ENCODE measurements at places on chromosomes 3 and 15.
A peak's percentile ranks its signal among the peaks of the same experiment; 100 is the strongest.

GRCh38 chr3:143991713-143992112 lies 20.1 kb downstream of the DIPK2A start:
- DNase-seq: no peak

GRCh38 chr15:59688423-59688781 lies 718 bp downstream of the BNIP2 start:
- DNase-seq: peak; percentile 26

DNA sequence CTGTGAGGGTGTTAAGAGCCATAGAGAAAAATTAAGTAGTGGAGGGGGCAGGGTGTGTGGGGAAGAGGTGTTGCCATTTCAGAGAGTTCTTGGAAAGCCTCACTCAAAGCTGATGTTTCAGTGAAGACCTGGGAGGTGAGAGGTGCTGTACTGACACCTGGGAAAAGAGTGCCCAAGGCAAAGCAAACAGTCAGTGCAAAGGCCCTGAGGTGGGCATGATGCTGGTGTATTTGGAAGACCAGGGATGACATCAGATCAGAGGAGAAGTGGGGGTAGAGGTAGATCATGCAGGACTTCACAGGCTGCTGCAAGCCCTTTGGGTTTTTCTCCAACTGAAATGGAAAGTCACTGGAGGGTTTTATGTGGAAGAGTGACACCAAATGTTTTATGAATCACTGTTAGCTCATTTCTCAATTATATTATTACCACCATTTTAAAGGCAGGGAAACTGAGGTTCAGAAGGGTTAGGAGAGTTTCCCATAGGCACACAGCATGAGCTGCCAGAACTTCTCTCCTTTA lies 42.8 kb upstream of the SMAD3 start:
- DNase-seq: no peak

GRCh38 chr3:174331095-174331800 lies 527.9 kb upstream of the NAALADL2 start:
- DNase-seq: no peak

DNA sequence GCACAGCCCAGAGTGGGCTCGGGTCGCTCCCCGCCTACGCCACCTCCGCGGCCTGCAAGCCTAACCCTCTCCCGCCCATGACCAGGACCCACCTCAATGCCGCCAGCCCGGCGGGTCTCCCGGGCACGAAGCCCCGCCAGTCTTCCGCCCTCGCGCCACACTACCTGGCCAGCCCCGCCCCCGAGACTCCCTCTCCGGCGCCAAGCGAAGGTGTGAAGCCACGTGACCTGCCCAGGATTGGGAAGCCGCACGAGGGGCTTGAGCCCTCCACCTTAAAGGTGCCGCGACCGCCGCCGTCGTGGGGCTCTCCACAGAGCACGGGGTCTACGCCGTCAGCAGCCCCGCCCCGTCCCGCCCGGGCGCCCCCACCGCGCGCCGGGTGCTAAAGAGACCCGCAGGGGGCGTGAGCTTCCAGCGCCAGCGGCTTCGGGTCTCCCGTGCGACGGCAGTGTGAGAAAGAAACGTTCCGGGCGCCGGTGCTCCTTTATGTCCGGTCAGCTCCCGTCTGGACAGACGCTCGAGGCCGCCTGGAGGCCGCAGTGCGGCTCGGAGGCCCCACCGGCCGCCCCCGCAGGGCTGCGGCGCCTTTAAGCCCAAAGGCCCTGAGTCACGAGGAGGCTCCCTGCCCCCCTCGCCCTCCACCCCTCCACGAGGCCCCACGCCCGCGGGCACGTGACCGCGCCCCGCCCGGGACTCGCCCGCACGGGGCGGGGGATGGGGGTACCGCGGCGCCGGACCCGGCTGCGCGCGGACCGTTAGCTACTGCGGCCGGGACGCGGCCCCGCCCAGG lies at the start of gene CPEB1:
TSS of gene CPEB1 (minus strand) at position 319 of the 790 bp plus-strand sequence. CDS start 18,904 bp downstream, outside the sequence.
- DNase-seq: no peak

DNA sequence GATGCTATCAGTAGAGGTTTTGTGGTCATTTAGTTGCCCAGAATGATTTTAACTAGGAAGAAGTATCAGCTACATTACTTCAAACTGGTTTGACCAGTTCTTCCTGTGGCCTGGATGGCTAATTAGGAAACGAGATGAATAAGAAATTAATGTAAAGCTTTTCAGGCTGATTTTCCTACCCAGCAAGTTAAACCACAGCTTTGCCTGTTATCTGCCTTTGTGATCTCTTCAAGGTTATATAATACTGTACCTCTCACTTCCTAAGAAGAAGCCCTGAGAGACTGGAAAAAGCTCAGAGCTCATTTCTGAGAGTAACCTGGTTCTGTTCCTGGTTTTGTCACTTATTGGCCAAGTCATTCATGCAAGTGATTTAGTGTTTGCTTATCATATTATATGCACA lies 782.2 kb upstream of the GOLIM4 start:
- DNase-seq: no peak

DNA sequence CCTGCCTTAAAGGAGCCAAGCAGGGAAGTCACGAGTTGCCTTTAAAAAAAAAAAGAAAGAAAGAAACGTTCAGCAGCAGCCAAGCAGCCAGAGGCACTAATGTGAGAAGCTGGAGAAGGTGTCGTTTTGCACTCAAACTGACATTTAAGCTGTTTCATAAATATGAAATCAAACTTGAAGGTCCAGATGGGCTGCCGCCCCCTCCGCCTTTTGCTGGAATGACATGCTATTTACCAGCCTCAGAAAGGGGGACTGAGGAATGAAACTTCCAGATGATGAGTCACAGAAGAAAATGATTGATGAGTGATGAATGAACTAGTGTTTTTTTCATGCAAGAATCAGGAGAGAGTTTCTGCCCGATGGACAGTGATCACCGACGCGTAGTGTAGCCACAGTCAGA lies 396.8 kb downstream of the IGSF11 start:
- no peak for DNase-seq

- no peak for DNase-seq
Observed at GRCh38 chr15:64911311-64912186, at the start of gene ANKDD1A. Gene ANKDD1A (plus strand): TSS chr15:64911902. CDS start chr15:64911931, 29 bp downstream.

GRCh38 chr15:70761931-70762468 lies 1.4 kb downstream of the UACA start:
- no peak for DNase-seq

GRCh38 chr3:88028876-88029275 lies 29.9 kb downstream of the CGGBP1 start:
- no peak for DNase-seq

DNA sequence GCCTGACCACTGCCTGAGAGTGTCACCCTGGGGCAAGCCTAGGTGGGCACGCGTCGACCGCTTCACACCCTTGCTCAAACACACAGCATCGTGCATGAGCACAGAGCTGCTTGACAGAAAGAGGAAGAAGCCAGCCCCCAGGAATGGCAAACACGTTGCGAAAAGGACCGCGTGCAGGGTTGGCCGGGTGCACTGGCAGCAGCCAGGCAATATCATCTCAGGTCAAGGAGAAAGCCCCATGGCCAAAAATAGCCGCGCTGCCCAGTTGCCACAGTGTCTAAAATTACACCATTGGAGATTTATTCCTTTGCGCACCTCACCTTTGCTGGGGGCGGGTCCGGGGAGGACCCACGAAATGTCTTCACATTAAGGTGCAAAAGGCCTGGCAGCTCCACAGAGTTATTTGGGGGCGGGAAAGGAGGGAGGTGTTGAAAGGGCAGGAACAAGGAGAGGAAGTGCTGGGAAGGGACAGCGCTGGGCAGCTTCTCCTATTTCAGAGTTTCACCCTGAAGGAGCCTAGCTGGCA lies 44.7 kb upstream of the NR2F2 start:
- DNase-seq: no peak

- DNase-seq: no peak
Observed at GRCh38 chr3:186361762-186362536, at the start of gene DGKG. Gene DGKG (minus strand): TSS chr3:186362234. CDS start chr3:186320459, 41,775 bp downstream.

DNA sequence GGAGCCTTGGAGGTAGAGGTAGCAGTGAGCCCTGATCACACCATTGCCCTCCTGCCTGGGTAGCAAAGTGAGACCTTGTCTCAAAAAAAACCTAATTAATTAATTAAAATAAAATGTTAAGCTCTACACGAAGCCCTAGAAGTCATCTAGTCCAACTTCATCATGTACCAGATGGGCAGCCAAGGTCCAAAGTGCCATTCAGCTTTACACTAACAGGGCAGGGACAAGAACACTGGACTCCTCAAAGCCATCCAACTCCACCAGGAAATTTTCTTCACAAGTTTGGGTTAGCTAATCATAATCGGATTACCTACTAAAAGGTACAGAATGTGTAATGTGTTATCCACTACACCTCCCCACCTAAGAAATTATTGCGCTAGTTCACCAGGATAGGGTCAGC lies 48.8 kb downstream of the WWTR1 start:
- DNase-seq: no peak

GRCh38 chr15:43922021-43922420 lies 95.2 kb downstream of the WDR76 start:
- no peak for DNase-seq

DNA sequence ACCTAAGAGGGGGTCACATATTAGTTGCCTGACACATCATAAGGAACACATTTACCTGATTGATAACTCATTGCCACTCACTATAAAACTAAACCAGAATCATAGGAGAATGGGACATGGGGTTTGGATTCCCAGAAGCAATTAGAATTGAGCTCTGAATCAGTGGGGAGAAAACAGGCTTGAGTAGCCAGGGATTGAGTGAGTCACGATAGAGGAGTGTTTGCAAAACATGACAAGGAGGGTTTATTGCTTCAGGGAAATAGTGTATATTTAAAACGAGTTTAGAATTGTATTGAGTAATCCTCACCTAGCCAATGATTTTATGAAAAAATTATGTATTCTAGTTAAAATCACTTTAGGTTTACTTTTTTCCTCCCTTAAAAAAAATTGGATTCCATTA lies 101.1 kb upstream of the THRB start:
- no peak for DNase-seq

GRCh38 chr3:189001559-189001958 lies 170.2 kb upstream of the TPRG1 start:
- DNase-seq: no peak

GRCh38 chr3:185272033-185272432 lies 18.2 kb upstream of the EHHADH start:
- DNase-seq: no peak

DNA sequence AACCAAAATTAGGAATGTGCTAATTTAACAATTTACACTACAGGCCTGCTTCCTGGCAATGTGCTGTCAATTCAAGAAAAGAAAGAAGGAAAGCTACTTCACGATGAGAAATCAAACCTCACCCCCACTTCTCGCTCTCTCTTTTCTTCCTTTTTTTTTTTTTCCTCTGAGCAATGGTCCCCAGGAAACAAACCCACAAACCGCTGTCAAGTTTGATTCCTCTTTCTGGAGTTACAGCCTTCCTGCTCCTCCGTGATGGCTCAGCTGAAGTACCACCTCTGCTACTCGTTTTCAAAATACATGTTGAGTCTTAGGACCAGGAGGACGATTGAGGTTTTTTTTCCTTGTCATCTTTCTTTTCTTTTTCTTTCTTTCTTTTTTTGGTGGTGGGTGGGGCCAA lies 3.4 kb upstream of the TRIM71 start:
- no peak for DNase-seq

- no peak for DNase-seq
Observed at GRCh38 chr3:112770032-112770626, 76.5 kb downstream of the CD200R1L start.

DNA sequence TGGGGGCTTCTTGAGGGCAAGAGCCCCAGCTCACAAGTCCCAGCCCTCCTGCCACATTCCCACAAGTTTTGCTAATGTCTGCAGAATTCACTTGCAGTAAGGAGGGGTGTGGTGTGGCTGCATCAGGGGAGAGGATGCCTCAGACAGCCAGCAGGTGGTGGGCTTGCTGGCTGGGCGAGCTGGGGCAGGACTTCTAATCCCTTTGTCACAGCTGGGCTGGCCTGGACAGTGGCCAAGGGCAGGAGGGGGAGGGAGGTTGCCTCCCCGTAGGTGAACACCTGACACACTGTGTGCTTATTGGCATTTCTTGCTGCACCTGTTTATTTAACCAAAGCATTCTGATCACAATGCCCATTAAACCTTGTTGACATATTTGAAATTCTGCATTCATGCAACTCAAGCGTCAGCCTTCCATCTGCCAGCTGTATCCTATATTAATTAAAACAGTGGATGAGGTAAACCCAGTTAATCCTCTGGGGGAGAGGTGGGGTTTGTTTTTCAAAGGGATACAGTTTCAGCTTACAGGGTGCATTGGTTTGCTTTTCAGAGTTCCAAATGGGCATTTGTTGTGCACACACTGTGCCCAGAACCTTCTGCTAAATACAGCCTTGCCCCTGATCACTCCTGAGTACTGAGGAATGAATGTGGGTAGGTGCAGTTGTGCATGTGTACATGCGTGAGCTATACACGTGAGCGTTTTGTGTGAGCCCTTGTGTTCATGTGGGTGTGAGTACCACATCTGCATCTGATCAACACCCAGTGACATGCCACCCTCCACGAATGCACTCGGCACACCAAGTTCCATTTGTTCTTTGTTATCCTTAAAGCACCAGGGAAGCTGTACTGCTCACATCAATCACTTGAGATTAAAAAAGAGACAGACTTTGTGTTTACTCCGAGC lies 268.7 kb downstream of the XXYLT1 start:
- DNase-seq: no peak

DNA sequence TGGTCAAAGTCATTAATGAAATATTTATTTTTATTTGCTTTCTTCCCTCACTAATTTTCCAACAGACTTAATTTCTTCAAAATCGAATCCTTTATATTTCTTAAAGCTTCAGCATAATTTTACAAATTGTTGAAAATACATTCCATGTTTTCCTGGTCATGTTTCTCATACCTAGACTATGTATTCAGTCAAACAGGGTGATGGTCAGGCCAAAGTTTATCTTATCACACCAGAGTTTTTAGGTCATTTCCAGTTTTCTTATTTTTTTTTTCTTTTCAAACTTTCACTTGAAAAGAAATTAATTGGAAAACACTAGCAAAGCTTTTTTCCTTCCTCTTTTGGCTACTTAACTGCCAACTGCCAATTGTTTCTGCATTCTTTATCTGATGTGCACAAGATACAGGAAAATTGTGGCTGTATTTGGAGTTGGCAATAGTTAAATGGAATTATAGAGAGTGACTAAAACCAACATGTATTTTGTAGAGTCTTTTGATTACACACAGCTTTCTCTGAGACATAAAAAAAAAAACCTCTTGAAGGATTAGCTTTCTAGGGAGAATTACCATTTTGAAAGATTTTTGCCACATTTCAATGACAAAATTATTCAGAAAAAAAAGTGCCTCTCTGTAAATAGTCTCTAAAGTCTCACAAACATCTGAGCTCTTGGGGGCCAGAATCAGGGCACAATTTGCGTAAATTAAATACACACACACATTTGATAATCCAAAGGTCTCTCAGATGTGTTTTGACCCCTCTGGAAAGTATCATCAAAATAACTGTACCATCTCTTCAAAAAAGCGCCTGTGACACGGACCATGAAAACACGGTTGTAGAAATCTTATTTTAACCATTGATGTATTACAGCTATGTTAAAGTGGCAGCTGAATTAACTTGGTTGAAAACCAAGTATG lies 603.2 kb upstream of the KCNMB2 start:
- no peak for DNase-seq

DNA sequence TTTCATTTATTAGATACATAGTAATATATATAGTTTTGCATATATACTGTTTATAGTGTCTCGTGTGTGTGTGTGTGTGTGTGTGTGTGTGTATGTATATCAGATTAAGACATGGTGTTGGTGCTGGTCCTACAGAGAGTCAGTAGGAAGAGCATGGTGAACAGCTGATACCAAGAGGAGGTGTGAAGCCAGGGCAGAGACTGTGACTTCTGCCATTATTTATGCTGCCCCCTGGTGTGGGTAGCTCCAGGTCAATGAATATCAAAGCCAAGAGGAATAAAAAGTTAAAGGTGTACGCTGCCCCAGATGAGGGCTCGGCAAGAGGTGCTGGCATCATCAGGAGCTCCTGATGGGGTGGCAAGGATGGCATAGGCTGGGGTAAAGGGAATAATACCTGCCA lies 299.5 kb upstream of the RASGRP1 start:
- no peak for DNase-seq

- peak; percentile 39 for DNase-seq
Observed at GRCh38 chr3:50340448-50341329, at the start of gene RASSF1. Gene RASSF1 (minus strand): TSS chr3:50340836. CDS start chr3:50340805, 31 bp downstream.

Data from effector CD4-positive, alpha-beta T cell (primary cell).